Naive B cell (primary cell): ENCODE measurements at places on chromosomes 5 and 9.

DNA sequence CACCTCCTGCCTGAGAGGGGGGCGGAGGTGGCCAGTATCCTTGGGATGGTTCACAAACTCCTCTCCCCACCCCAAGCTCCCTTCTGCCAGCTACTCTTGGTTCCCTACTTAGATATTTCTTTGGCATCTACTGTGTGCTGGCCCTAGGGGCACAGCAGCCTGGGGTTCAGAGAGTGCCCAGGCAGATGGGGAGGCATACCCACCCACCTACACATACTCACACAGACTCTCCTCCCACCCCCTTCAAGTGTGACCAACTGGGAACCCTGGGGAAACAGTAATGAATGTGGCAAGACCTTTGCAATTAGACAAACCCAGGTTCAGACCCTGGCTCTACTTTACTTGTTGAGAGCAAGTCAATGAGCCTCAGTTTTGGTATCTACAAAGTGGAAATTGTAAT, 44.4 kb upstream of the PSD2 start:
- no peak for DNase-seq

DNA sequence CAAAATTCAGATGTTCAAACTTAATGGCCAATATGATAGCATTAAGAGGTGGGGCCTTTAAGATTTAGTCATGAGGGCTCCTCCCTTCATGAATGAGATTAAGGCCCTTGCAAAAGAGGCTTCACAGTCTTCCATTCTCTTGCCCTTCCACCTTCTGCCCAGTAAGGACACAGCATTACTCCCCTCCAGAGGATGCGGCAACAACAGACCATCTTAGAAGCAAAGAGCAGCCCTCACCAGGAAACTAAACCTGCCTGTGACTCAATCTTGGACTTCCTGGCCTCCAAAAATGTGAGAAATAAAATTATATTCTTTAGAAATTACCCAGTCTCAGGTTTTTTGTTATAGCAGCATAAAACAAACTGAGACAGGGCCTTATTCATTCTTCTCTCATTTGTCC, 8.2 kb downstream of the AP3B1 start:
- no peak for DNase-seq

GRCh38 chr5:172754596-172755356, 16.2 kb downstream of the DUSP1 start:
- no peak for DNase-seq

DNA sequence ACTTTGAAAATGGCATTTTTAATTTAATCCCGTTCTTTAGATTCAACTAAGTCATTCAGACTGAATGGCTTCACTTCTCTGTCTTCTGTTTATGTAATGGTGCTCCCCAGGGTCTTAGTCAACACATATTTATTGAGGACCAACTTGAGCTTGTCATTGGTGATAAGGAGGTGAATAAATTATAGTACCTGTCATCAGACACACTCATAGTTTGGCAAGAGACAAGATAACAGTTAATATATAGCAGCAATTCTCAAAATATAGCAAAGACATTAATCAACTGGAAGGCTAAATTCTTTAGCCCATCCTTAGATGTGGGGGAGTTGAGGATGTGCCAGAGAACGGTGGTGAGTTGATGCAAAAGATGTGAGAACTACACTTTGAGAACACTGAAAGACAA, 78.4 kb downstream of the MACIR start:
- DNase-seq: no peak
